NCI-H524 (cell line): ENCODE measurements at places on chromosomes 16 and 17.

DNA sequence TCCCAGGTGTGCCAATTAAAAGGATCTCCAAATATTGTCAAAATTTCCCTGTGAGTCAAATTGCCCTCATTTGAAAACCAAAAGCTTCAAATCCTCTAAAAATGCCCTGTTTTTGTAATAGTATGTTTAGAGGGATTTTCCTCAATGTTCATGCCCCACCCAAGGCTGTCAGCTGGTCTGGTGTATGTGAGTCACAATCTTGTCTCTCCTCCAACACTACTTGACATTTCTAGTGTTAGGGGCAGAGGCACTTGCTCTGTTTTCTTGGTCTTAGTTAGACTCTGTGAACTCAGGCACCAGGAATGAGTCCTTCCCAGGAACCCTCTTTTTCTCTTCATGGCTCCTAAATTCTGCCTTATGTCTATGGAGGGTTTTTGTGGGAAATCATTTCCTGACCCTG, 634.8 kb downstream of the KCNJ2 start:
- DNase-seq = no peak

- no peak for DNase-seq
Measured at GRCh38 chr16:11843206-11843605, 8.1 kb downstream of the RSL1D1 start.

DNA sequence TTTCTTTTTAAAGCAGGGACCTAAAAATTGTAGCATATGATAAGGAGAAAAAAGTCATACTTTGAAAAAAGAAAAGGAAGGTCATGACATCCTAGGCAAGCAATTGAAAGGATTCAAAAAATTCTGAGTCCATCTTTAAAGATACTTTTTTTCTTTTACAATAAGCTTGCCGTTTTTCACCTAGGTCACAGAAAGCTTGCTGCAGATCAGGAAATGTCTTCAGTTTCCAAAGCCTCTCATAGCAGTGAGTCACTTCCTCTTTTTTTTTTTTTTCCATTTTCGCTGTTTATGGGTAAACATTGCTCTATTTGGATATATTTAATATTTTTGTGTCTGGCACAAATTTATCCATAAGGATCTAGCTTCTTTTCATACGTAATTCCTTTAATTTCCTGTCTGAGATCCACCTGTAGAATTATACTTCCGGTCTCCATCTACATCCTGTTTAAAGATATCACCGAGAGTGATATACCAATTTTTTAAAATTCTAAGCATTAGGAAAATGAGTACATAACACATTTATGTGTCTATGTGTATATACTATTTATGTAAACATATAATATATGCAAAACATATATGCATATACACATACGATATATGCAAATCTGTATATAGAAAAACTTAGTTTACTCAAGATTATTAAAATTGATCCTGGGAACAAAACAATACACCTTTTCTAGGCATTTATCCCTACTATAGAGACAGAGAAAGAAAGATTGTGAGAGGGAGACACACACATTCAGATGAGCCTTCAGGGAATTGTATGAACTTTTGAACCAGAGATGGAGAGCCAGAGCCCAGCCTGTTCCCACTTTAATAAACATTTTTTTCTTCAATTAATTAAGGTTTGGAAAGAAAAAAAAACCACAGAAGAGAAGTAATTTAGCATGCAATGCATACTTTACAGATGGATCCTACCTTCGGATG, 134.4 kb downstream of the SKAP1 start:
- DNase-seq = no peak

- no peak for DNase-seq
Measured at GRCh38 chr17:2684549-2684948, 27.0 kb downstream of the CLUH start.

DNA sequence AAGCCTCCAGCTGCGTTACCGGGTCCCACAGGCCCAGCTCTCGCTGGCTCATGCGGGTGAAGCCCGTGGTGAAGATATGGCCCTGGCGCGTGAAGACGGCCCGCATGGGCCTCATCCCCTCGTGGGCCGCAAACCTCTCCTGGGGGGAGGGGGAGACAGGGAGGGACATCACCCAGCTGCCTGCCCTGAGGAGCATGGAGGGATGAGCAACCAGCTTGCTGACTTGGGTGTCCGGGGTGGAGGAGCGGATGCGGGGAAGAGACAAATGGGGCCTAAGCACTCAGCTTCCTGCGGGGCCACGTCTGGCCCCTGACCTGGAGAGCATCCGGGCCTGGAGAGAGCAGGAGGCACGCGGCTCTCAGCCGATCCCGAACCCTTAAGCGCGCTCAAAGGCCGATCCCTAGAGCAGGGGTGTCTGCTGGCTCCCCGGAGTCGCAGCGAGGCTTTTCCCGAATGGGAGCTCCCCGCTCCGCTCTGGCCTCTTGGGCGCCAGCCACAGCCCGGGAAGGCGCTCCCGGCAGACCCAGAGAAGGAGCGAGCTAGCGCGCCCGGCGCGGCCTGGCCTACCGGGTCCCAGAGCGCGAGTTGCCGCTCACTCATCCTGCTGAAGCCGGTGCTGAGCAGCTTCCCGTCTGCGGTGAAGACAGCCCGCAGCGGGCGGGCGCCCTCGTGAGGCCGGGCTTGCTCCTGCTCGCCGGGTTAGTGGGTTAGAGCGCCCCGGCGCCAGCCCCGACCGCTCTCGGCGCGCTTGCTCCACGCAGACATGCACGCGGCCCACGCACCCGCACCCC, 5.0 kb downstream of the CORO6 start:
- DNase-seq = peak; percentile 46

DNA sequence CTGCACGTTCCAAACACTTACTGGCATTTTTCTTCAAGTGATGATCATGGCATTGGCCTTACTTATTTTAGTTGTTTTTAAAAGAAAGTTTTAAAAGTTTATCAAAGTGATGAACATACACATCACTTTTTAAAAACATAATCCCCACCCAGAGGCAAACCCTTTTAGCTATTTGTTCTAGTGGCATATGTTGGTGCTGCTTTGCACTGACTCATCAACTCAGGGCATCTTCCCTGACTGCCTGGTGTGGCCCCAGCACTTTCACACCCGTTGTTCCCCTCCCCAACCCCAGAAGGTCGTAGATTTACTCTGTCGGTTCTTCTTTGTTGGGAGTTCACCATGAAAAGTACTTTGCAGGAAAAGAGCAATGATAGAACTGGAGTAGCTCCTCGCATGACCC, 161.3 kb downstream of the RPTOR start:
- DNase-seq = no peak
